ENCODE measurements at places on chromosomes 6 and 20.

- no peak for DNase-seq
These were observed 19.5 kb upstream of the MAP3K4 start for GRCh38 chr6:160972111-160972510.

- no peak for DNase-seq
These were observed 71.4 kb upstream of the SCAF8 start for GRCh38 chr6:154661768-154662167.

DNA sequence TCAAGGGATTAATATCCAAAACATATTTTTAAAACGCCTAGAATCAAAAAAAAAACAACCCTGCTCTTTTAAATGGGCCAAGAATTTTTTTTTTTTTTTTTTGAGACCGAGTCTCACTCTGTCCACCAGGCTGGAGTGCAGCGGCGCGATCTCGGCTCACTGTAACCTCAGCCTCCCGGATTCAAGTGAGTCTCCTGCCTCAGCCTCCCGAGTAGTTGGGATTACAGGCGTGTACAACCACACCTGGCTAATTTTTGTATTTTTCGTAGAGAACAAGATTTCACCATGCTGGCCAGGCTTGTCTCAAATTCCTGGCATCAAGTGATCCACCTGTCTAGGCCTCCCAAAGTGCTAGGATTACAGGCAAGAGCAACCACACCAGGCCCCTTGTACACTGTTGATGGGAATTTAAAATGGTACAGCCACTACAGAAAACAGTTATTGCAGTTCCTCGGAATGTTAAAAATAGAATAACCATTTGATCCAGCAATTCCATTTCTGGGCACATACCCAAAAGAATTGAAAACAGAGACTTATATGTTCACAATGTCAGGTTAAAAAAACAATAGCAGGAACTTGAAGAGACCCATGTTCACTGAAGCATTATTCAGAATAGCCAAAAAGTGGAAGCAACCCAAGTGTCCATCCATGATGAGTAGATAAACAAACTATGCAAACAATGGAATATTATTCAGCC lies 3.1 kb upstream of the MYL9 start:
- no peak for DNase-seq

- no peak for DNase-seq
These were observed 121.3 kb downstream of the TFAP2C start for GRCh38 chr20:56750430-56750829.

DNA sequence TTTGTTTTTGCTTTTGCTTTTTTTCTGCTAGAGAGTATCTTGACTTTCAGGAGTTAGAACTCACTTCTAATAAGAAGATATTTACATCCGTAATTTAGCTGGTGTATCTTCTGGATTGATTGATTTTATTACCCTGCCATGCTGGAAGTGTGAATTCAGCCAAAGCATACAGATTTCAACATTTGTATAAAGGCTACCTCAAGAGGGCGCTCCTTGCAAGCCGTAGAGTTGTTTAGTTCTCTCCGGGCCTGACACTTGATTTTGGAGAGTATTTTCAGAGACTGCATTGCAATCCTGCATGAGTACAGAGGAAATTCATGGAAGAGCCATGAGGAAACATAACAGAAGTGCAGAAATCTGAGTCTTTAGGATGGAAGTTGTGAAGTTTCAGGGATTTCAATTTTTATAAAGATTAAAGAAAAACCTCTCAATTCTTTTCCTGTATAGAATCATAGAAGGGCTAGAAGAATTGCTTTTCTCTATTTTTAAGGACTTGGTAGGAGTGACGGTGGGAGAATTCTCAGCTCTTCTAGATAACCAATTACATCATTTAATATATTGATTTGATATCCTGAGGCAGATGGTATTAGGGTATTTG lies 66.7 kb upstream of the TIAM2 start:
- peak; percentile 12 for DNase-seq

GRCh38 chr20:51641866-51642265 lies 99.3 kb upstream of the NFATC2 start:
- DNase-seq = no peak

DNA sequence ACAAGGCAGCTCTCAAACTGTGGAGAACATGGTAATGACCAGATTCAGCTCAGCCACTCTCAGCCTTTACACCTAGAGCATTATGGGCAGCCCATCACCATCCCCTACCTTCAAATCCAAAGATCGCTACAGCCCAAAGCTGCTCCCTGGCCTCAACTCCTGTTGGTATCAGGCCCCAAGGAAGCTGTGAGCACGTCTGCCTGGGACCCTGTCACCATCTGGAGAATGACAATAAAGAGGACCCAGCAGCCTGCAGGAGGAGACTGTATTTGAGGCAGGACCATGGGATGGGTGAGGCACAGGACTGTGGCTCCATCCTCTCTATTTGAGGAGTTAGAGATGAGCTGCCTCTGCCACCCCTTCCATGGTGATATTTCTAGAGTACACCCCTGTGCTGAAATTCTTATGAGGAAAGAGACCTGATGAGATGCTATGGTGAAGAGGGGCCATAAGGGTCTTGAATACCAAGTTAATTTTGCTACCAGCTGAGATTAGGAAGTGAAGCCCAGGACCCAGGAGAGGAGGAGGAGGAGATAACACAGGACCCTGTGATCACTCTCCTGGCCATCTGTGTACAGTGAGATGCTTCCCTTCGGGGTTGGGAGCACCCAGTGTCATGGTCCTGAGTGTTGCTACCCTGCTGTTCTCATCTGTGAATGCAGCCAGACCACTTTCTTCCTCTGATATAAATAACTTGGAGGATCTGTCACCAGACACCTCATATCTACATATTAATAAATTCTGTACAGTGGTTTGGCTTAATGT lies 19.6 kb upstream of the MICB start:
- DNase-seq = no peak

DNA sequence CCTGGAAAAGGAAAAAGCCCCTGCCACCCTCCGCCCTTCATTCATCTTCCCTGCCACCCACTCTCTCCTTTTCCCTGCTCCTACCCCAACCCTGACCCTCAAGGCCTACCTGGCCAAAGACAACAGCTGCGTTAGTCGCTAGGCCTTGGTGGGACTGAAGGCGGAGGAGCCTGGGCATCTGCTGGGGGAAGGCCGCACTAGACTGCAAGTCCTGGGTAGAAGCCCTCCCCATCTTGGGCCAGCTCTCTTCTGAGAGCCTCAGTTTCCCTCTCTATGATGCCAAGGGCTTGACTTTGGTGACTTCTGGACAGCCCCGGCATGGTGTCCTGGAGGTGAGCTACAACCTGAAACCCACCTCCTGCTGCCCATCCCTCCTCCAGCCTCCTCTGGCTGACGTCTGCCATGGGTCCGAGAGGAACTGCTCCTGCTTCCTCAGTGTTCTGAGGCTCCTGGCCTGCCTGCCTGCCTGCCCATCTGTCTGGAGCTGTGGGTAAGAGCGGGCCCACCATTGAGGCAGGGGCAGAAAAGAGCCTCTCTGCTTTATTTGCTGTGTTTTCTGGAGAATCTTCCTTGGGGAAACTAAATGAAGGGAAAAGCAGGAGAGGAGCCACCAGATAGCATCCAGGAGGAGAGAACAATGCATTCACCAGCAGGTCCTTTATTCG lies 7.5 kb upstream of the FOXC1 start:
- no peak for DNase-seq

GRCh38 chr20:32501709-32502108 lies 83.4 kb downstream of the NOL4L start:
- DNase-seq = no peak

GRCh38 chr20:55099251-55099650 lies 623.9 kb downstream of the DOK5 start:
- no peak for DNase-seq

- no peak for DNase-seq
These were observed 18.2 kb downstream of the TMEM242 start for GRCh38 chr6:157304899-157305663.

GRCh38 chr20:34604980-34605788 lies 46.7 kb downstream of the MAP1LC3A start:
- DNase-seq = no peak

DNA sequence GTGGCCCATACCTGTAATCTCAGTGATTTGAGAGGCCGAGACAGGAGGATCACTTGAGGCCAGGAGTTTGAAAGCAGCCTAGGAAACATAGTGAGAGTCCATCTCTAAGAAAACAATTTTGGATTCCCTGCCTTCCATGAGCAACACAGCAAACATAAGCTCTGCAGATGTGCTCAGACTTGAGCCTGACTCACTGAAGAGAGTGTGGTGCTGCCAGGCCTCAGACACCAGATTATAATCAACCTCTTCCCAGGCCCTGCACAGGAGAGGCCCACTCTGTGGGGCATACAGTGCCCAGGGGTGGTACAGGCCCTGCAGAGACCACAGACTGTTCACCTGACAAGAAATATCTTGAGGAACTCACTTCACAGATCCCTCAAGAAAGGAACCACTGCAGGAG lies 19.9 kb downstream of the HLA-DPB1 start:
- DNase-seq = no peak

- DNase-seq = no peak
These were observed 22.7 kb downstream of the SNAI1 start for GRCh38 chr20:50005471-50005981.

DNA sequence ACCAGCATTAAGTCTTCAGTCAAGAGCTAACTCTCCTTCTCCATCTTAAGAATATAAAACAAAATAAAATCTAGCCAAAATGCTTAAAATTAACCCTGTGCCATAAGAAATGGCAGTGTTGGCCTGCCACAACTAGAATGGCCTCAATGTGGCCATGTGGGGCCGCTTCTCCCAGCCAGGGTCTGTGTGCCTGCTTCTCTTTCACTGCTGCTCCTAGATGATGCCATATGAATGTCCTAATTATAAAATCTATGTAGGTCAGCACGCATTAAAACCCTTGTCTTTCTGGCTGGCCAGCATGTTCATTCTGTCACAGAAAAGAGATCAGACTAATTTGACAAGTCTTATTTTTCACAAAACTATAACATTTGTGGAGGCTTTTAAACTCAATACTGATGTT lies 102.6 kb downstream of the C6orf118 start:
- no peak for DNase-seq

DNA sequence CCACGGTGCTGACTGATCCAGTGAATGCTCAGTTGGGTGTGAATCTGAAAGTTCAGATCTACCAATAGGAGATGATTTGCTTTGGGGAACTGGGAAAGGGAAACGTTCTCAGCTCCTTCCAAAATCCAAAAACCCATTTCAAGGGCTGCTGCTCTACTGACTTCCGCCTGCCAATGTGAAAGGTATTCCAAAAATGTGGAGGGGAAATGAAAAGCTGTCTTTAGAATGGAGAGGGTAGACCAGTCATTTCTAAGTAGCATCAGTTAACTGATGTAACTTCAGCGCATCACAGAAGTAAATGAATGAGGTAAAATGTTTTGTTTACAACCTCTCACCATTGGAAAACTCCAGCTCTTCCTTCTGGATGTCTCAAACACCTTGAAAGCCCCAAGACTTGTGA lies 19.6 kb upstream of the EYA2 start:
- no peak for DNase-seq

GRCh38 chr6:30135147-30135546 lies 793 bp upstream of the TRIM40 start:
- no peak for DNase-seq

DNA sequence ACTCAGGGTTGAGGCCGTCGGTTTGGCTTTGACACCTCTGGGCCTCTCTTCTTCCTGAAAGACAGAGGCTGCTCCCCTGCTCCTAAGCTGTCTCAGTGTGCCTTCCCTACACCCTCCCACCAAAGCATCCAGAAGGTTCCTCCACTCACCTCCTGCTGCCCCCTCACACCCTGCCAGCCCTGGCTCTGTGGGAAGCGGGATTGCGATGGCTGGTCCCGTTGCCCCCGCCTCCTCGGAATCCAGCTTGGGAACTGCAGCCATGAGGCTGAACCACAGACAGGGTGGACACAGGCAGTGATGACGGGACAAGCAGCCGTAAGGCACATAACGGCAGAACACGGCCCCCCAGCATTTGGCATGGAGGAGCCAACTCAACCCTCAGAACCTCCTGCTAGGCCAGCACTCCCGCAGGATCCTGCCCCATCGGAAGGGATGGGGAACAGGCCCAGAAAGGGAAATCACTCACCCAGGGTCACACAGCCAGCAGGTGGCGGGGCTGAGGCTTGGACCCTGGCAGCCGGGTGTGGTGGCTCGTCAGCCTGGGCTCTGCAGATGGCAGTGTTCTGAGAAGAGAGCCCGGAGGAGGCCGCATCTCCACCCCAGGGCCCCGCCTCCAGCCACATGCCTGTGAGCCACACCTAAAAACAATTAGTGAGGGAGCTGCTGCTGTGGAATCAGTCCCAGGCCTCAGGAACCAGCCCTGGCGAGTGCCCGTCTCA lies 139.6 kb downstream of the PHACTR3 start:
- no peak for DNase-seq

DNA sequence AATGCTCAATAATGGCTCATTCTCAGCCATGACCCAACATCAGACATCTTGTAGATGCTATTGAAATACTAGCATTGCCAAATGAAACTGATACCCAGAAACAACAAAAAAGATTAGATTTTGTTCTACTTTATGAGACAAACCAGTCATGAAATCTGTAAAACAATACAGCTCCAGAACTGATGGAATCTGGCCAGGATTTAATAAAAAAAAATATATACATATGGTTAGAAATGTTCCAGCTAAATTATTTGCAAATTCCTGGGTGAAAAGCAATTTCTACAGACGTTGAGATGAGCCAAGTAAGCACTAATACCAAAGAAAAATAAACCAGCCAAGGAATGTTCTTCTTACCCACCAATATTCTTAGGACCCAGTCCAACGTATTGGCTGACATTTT lies 201.3 kb downstream of the EPHA7 start:
- no peak for DNase-seq

DNA sequence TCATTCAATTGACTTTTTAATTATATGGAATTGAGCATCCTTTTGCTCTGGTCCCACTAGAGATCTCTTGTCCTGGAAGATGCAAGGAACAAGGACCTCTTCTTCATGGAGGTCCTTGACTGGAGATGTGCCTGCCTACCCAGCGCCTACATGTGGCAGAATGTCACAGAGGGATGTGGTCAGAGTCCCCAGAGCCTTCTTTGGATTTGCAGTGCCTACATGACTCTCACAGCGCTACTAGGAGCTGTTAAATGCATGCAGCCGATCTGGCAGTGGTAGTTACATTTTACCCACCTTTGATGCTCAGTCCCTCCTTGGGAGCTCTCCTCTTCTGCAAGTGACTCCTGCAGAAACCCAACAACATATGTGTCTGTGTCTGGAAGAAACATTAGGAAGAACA lies 51.9 kb upstream of the ADTRP start:
- DNase-seq = no peak

DNA sequence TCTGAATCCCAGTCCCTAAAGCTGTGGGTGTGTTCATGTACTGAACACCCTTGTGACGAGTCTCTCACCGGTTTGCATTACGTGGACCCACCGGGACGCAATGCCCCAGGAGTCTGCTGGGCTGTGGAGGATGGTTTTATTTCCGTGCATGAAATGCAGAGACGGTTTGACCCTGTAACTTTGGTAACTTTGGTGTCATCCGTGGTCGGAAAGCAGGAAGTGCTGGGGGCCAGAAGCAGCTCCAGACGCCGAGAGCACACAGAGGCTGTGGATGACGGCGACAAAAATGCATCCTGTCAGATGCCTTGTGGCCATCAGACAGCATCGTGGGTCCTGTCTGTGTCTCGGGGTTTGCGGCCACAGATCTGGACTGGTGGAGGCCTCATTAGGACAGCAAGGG lies 7.2 kb downstream of the BHLHE23 start:
- DNase-seq = no peak

Measured in NCI-H187 (cell line).